ENCODE measurements at places on chromosomes 13 and 19.

DNA sequence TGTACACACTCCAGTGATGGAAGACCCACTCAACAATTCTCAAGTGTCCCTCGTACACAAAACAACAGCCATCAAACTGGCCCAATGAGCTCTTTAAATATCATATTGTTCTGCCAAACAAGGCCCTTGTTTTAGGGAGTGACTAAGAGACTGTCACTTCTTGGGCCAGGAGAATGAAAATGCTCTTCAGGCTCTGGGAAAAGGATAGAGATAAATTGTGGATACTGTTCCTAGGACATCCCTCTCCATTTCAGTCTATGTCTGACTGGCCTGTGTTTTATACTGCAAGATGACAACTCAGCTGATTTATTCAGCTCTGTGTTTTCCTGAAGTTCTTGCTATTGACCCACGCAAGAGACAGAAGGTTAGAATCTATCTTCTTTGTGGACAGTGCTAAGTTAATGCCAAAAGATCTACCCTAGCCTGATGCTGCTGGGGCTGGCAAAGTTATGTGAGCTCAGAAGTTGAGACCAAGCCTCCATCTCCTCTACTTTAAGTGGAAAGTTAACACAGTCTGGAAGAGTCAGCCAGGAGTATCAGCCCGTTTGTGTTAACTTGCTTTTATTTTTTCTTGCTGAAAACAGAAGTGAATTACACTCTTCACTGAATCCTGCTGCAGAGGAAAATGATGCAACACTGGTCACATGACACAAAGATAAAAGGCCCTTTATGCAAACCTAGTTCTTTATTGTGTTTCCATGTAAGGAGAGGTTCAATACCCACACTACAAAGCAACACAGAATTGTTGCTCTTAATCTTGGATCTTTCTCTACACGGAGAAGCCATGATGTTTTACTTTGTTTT is 14.6 kb downstream of the FRY start:
- DNase-seq = no peak

GRCh38 chr19:47509973-47510372 is 4.9 kb downstream of the NAPA start:
- DNase-seq = no peak

DNA sequence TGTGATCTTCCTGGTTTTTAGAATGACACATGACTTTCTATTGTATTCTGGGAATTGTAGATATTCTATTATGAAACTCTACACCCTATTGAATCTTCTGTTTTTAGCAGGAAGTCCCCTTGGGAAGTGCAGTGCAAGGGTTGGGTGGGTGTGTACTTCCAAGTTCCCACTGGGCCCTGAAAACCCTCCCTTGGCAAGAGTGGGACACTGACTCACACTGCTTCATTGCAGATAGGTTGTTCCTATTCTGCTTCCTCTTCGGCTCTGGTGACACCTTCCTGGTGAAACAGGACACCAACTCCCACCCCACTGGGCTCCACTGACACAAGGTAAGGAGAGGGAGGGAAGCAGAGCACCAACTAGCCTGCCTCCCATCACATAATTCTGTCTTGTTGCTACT is 121.8 kb downstream of the KCTD12 start:
- no peak for DNase-seq

DNA sequence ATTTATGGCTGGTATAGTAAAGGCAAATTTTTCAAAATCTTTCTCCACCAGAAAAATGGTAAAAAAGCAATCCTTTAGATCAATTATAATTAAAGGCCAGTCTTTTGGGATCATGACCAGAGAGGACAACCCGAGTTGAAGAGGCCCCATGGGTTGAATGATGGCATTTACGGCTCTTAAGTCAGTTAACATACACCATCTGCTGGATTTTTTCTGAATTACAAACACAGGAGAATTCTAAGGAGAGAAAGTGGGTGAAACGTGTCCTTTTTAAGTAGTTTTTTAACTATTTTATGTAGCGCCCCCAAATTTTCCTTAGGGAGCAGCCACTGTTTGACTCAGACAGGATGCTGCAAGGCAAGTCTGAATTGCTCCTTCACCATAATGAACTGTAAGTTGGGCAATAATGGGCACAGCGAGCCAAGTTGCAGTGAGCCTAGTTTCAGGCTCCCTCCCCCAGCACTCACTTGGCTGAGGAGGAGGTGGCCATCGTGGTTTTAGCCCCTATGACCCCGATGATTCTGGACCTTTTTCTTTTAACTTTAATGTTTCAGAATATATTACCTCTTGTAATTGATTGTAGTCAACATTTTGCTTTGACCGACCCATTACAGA is 13.6 kb upstream of the ZNF611 start:
- no peak for DNase-seq

DNA sequence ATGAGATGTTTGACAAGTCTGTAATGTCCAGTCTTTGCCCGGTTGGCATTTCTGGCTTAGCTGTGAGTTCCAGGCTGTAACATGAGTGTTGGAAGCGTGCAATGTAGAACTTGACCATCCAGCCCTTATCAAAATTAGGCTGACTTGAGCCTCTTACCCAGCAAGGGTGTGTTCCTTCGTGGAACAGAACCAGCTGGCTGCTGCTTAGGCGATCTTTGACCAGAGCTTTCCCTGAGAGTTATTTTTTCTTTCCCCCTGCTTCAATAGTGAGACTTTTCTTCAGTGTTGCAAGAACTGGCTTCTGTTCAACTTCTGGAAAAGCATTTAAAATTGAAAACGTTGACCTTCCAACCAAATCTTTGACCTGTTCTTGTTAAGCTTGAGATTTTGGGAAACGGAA is 6.5 kb downstream of the TNFSF13B start:
- no peak for DNase-seq
